ENCODE measurements at places on chromosomes 12 and 14.

DNA sequence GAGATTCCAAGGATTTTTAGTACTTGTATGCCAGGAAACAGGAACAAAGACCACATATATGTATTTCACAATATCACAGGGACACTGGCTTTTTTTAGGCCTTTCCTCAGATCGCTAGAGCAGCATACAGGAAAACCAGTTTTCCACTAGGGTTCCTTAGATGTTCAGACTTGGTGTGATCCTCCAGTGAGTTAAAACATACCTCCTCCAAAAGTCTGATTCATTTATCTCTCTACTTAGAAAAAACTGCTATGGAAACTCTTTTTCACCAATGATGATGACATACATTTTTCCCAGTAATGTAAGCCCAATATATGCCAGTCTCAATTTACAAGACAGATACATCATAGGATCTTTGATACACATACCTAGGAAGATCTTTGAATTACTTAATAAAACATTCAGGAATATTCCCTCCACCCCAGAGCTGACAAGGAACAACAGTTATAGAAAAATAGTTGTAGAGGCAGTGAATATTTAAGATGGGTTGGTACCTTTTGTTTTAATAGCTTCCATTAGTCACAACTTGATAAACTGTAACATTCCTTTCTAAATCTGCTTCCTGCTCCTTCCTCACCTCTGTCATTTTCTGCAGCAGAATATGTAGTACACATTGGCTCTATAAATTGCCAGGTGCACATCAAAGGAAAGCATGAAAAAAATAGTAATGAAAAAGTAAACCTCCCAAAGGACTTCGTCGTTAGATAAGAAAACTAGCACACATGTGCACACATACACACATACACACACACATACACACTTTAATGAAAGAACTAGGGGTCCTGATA is 27.5 kb downstream of the BCAT1 start:
- ATAC-seq, result no peak

GRCh38 chr14:98489115-98489514 is 782.9 kb downstream of the BCL11B start:
- ATAC-seq, result no peak

- ATAC-seq, result no peak
Measured at GRCh38 chr14:92413379-92413778, 90.4 kb downstream of the SLC24A4 start.

DNA sequence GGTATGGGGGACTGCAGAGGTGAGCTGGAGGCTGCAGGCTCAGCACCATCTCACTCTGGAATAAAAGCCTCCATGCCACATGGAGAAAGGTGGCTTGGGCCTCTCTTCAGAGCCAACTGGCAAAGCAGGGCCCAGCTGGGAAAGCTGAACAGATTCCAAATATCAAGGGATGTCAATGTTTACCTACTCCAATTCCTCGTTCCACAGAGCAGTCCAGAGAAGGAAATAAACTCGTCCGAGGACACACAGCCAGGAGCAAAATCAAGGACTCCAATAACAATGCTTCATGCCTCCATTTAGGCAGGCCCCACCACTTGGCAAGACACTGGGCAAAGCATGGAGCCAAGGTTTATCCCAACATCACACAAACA is 36.3 kb upstream of the PNMA1 start:
- no peak for ATAC-seq

DNA sequence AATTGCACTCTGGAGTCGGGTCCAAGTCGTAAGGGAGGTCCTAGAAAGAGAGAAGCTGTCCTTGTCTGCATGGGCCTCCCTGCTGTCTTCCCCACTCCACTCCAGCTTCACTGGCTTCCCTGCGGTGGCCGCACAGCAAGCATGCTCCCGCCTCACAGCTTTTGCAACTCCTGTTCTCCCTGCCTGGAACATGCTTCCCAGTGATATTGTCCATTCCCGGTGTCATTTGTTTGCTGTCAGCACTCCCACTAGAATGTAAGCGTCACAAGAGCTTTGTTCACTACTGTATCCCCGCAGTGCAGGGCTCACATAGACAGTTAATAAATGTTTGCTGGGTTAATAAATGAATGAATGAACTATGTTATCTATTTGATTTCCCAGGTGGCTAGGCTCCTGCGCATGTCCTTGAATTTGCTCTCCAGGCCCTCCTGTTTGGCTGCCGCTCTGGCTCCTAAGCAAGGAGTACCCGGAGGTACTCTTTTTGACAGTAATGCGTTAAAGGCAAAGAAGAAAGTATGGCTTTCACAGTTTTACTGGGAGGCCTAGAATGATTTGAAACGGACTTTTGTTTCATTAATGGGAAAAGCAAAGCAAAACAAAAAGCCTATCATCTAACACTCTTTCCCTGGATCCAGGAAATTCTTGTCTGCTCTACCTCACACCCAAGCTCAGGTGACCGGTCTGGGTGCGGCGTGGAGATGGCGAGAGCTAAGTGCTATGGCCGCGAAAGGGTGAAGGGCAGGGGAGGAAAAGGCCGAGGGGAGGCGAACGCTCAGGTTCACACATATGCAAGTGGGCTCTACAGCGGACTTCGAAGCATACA is 6.2 kb upstream of the SLC7A7 start:
- no peak for ATAC-seq

GRCh38 chr12:63013302-63013701 is 78.4 kb upstream of the PPM1H start:
- ATAC-seq, result no peak

DNA sequence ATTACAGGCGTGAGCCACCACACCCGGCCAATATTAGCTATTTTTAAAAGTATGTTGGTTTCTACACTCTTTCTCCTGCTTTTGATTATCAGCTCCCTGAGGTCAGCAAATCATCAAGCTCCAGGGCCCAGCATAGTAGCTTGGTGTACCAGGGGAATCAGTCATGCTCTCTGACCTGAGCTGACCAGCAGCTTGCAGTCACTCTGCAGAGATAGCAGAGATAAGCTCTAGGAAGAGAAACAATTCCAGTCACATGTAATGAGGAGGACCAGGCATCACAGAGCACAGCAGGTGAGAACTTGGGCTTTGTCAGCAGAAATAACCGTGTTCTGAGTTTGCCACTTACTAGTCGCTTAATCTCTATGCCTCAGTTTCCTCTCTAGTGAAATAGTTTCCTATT is 8.5 kb downstream of the PLEKHD1 start:
- ATAC-seq, result no peak

DNA sequence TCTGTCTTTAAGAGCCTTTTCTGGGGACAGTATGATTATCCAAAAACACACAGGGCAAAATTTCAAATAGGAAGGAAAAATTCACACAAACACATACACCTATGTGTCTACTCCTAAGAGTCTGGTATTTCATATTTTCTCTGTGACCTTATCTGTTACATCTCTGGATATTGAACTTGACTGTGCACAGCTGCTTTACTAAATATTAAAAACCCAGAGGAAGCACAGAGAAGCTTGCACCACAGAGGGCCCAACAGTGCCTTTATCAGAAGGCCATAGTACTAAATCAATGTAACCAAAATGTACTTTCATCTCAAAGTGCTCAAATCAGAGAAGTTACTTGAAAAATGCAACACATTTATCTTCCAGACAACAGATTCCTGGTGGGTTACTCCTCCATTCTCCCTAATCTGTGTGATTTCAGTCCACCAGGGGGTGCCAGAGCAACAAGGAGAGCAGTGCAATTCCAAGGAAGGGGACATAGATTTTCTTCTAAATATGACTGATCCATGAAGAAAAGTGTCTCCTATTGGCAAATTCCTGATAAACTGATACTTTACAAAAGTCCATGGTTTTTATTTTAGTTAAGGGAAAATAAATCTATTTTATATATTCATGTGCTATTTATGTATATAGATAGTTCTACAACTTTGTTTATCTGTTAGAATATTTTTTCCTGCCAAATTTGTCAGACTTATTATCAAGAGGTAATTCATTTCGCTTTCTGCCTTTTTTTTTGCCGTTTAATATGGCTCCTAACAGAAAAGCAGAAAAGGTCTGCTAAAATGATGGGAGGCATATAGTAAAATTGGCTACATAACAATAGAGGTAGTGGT is 617.6 kb downstream of the LRFN5 start:
- ATAC-seq, result no peak

GRCh38 chr14:94974893-94975292 is 182.4 kb downstream of the DICER1 start:
- ATAC-seq, result no peak

DNA sequence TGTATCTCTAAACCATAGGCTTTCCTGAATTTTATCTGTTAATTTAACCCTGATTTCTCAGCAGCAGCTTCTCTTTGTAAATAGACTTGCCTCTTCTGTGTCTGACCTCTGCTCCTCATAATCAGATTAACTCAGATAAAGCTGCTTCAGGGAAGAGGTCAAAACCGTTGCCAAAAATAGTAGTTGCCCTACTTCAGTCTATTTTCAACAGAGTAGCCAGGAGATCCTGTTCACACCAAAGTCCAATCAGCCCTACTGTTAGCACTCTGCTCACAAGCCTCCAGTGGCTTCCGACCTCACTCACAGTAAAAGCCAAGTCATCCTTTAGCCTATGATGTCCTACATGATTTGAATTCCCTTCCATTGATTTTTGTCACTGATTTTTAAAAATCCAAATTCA is 258.4 kb downstream of the PPFIA2 start:
- no peak for ATAC-seq

DNA sequence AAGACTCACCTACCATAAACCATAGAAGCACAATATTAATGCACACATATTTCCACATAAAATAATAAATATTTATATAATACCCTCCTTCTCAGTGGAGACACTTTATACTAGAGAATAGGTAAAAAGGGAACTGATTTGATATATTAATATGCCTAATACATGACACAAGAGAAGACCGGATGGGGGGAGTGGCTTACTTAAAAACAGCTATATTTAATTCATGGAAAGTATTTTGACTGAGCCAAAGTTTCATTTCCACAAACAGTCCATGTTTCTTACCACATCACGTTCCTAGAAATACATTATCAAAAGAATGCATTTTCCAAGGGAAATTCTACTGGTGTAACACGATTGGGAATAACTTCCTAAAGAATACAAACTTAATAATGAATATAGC is 63.4 kb downstream of the ITPR2 start:
- ATAC-seq, result no peak

DNA sequence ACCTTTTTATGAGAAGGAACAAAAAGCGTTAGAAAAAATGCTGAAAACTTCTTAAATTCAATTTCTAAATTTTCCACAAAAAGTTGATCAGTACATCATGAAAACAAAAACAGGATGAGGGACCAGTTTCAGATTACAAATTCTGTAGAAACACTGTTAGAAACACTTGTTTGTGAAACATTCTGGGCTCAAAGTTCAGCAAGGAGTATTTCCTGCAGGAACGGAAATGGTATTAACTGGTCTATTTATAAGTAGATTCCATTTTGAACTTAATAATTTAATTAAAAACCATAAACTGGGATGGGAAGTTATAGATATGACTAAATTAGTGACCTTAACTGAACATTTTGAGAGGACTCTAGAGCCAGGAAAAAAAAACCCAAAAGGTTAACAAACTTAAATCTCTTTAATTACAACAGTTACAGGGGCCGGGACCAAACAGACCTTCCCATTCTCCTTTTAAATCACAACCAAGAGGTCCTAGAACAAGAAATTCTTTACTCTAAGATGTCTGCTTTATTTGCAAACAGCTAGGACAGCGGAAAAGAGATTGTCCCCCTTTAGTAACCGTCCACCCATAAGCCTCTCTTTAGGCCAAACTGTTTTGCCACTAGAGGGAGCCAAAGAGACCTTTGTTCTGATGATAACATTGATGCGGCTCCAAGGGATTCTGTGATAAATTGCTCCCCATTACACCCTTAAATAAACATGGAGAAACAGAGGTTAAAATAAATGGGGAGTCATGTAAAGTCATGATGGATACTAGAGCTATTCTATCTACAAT is 69.0 kb upstream of the RERGL start:
- ATAC-seq, result no peak
